Brain microvascular endothelial cell (primary cell): ENCODE measurements at places on chromosomes 13 and 19.
A peak's percentile ranks its signal among the peaks of the same experiment; 100 is the strongest.

- no peak for DNase-seq
Observed at GRCh38 chr13:28356561-28357021, 138.3 kb downstream of the FLT1 start.

DNA sequence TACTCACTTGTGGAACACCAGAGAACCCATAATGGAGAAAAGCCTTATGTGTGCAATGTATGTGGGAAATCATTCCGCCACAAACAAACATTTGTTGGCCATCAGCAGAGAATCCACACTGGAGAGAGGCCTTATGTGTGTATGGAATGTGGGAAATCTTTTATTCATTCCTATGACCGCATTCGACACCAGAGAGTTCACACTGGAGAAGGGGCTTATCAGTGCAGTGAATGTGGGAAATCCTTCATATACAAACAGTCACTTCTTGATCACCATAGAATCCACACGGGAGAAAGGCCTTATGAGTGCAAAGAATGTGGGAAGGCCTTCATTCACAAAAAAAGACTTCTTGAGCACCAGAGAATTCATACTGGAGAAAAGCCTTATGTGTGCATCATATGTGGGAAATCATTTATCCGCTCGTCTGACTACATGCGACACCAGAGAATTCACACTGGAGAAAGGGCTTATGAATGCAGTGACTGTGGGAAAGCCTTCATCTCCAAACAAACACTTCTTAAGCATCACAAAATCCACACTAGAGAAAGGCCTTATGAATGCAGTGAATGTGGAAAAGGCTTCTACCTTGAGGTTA is 10.9 kb downstream of the ZNF549 start:
- DNase-seq = no peak

DNA sequence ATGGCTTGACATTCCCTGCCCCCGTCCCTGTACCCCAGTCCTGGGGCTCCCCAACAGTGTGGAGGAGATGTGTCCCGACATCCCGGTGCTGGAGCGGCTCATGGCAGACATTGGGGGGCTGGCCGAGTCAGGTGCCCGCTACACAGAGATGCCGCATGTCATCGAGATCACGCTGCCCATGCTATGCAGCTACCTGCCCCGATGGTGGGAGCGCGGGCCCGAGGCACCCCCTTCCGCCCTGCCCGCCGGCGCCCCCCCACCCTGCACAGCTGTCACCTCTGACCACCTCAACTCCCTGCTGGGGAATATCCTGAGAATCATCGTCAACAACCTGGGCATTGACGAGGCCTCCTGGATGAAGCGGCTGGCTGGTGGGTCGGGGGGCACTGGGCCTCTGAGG is 83.8 kb downstream of the RYR1 start:
- DNase-seq = no peak

- DNase-seq = no peak
Observed at GRCh38 chr19:57720878-57721277, 6.5 kb downstream of the ZNF671 start.

DNA sequence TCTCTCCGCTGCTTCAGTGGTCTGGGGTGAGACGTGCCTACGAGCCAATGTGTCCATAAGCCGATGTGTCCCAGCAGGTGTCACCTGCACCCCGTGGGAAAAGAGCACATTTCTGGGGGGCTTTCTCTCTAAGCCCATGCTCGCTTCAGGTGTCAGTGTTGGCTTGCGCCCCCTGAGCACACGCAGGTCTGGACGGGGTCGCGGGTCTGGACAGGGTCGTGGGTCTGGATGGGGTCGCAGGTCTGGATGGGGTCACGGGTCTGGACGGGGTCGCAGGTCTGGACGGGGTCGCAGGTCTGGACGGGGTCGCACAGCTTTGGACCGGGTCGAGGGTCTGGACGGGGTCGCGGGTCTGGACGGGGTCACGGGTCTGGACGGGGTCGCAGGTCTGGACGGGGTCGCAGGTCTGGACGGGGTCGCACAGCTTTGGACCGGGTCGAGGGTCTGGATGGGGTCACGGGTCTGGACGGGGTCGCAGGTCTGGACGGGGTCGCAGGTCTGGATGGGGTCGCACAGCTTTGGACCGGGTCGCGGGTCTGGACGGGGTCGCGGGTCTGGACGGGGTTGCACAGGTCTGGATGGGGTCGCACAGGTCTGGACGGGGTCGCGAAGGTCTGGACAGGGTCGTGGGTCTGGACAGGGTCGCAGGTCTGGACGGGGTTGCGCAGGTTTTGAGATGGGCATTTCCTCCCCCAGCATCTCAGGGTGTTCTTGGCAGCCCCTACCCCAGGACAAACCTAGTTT is 24.5 kb upstream of the TFDP1 start:
- no peak for DNase-seq

- no peak for DNase-seq
Observed at GRCh38 chr19:17577457-17578097, 22.1 kb downstream of the COLGALT1 start.

DNA sequence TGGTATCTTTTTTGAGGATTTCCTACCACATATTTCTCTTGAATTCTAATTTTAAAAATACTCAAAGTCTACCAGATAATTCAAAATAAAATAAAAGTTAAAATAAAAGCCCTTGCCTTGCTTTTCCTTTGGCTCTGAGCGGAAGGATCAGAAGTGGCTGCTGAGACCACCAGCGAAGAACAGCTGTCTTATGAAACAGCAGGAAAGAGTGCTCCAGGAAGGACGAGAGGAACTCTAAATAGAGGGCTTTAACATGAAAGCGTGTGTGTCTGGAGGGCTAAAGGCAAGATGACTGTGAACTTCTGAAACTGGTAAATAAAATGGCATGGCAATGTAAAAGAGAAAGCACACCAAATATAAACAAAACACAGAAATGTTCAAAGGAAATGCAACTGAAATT is 521.5 kb upstream of the SPRY2 start:
- DNase-seq = no peak

DNA sequence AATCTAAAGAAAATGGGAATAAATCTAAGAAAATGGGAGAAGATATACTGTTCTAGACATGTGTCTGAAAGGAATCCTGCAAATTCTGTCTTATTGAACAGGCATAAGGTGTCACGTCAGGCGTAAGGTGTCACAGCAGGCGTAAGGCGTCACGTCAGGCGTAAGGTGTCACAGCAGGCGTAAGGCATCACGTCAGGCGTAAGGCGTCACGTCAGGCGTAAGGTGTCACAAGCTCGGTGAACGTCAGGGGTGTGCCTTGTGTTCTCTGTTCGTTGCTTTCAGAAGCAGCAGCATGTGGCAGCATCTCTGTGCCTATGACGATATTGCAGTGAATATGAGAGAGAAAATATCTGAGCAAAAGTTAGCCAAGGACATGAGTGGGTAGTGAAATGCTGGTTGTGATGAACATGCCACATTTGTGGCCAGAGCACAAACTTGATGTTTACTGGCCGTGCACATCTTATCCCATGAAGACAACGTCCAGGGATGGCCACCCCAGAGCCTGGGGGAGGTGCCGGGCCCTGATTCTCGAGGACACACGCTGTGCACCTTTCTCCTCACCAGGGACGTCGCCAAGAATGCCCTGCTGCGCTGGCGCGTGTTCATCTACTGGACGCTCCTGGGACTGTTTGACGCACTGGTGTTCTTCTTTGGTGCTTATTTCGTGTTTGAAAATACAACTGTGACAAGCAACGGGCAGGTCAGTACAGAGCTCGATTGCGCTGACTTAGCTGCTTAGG is 107.0 kb upstream of the MCF2L start:
- DNase-seq = no peak

- no peak for DNase-seq
Observed at GRCh38 chr13:30413842-30414241, 8.5 kb upstream of the UBE2L5 start.

DNA sequence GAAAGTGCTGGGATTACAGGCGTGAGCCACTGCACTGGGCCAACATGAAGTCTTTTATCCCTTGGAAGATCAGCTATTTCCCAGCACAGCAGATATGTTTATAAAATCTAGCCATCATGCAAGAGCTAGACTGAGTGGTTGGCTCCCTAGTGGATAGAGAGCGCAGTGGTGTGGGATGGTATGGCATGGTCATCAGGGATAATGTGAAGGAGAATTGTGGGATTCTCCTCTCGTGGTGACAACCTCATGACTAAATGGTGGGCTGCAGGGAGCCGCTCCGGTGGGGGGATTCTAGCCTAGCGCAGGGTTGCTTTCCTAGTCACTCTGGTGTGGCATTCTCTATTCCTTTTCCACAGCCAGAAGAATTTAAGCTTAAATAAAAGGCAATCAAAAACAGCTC is 43.3 kb upstream of the GPI start:
- DNase-seq = no peak

DNA sequence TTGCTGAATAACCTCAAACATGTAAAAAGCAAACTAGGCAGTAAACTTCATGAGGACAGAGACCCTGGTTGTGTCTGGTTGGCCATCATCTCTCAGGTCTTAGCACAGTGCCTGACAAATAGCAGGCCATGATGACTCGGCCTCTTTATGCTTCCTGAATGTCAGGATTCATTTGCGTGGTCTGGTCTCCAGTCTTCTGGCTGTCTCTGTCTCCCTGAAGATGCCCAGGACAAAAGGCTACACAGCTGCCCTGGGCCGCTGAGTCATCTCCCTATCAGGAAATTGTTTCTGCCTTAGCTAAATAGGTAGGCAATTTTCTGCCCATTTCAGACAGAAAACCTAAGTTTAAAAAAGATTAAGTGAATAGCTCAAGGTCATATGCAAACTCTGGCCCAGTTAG is 84.1 kb upstream of the FNDC3A start:
- DNase-seq = peak; percentile 84

DNA sequence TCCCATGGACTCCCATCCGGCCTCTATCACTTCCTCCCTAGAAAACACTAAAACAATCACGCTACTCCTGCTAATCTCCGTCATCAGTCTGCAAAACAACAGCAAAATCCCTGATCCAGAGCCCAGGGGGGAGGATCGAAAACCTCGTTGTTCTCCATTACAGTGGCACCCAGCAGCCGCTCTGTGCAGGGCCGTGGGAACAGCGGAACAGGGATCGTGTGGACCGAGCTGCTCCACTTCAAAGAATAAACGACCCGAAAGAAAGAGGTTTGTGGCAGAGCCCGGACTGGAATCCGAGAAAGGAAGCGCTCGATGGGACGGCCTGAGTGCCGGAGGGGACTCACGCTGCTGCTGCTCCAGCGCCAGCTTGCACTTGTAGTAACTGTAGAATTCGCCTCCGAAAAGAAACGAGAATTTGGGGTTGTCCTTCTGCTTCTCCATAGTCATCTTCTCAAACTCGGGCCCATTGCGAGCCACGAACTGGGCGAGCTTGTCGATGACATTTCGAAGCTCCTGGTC is 652 bp downstream of the CHERP start:
- DNase-seq = peak; percentile 17

- DNase-seq = peak; percentile 99
Observed at GRCh38 chr19:48713864-48714755, 5.4 kb downstream of the MAMSTR start.

- no peak for DNase-seq
Observed at GRCh38 chr13:99431927-99432608, 69.2 kb upstream of the TM9SF2 start.

DNA sequence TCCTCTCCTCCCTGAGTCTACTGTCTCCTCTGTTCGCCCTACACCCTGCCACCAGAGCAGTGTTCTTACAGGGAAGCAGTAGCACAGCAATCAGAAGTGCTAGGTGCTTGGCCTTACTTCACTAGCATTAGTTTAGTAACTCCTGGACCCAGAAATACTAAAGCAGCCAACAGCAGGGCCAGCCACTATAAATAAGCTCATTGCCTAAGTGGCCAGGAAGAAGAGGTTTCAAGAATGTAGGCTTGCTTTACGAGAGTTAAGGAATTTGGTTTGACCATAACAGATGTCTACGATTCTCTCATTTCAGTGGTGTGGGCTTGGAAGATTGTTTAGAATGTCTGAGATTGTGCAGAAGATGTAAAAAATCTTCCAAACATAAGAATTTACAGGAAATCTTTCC is 103.3 kb downstream of the ZAR1L start:
- peak; percentile 67 for DNase-seq

DNA sequence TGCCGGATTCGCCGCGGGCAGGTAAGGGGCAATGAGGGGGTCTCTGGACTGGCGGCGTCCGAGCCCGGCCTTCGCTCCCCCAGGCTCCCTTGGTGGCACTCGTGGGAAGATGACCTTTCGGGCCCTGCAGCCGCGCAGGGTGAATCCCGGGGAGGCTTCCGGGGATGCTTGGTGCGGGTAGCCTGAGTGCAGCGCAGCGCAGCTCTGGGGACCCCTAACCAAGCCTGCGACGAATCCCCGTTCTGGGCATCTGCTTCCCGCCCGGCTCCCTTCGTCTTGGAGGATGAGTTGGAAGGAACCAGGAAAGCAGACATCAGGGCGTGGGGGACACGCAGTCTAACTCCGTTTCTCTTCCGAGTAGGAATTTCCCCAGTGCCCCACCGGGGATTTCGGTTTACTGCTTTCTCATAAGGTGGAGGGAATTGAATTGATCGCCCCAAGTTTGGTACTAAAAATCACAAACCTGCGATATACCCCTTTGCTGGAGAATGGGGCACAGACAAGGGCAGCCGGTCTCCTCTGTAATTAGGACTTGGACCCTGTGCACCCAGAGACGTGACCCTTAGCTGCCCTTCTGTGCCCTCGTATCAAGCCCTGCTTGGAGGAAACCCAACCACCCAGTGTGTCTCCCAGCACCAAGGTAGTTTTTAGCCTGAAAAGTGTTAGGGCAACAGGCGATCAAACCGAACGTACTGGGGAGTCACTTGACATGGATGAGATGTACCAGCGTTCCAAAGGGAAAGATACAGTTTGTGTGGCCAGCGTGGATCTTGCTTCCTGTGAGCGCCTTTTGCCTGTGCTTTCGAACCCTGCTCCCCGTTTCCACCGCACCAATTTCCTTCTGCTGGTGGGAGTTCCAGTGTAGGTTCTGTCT is 1.0 kb downstream of the GPC5 start:
- no peak for DNase-seq

- no peak for DNase-seq
Observed at GRCh38 chr13:75360170-75360569, 121.8 kb downstream of the TBC1D4 start.

- no peak for DNase-seq
Observed at GRCh38 chr13:101709952-101710351, 257.5 kb downstream of the ITGBL1 start.

DNA sequence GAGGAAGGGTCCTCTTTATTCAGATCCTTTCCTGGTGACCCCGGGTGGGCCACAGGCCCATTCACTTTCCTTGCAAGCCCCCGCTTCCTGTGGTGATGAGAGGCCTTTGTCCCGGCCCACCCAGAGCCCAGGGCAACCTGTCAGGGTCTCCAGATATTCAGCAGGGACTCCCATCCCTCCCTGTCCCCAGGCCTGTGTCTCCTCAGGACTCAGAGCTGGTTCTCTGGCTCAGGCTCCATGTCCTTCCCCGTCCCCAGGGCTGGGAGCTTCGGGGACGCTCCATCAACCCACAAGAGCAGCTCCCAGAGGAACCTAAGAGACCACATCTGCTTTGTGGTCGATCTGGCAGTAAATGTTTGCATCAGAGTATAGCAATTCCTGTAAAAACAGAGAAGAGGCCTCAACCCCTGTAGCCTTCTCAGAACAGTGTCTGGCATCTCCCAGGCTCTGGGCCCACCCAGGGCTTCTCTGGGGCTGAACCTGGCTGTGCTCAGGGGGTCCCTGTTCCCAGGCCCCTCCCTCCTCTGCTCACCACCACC is 7.8 kb downstream of the CEACAM4 start:
- DNase-seq = no peak

- no peak for DNase-seq
Observed at GRCh38 chr13:25608181-25608580, 236.4 kb downstream of the ATP8A2 start.
